ENCODE measurements at places on chromosomes 5 and 9.

DNA sequence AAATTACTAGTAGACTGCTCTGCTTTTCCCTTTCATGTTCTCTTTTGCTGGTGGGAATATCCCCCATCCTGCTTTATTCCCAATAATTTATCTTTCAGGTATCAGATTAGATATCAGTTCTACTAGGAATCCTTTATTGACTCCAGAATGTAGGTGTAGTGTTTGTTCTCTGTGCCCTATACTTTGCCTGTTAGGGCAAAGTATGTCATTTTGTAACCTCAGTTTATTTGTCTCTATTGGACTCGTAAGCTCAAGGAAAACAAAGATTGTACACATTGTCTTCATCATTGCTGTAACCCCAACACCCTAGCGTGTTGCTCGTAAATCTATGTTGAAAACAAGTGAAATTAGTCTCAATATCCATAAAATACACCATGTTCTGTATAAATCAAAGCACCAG, 190.5 kb downstream of the COMMD10 start:
- DNase-seq = no peak

- no peak for DNase-seq
Observed at GRCh38 chr5:149185067-149185466, 43.8 kb downstream of the ABLIM3 start.

DNA sequence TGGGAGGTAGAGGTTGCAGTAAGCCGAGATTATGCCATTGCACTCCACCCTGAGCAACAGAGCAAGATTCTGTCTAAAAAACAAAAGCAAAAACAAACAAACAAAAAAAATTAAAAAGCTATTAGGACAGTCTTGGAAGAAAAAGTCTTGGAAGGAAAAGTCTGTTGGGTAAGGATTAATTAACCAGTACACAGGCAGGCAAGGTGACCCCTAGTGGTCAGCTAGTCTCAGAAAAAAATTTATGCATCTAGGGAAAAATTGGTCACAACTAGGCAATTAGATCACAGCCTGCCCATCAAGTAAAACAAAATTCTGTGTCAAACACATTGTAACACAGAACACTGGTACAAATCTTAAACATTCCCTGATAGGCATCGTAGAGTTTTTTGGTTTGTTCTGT, 6.7 kb upstream of the ANKRD18B start:
- DNase-seq = no peak

DNA sequence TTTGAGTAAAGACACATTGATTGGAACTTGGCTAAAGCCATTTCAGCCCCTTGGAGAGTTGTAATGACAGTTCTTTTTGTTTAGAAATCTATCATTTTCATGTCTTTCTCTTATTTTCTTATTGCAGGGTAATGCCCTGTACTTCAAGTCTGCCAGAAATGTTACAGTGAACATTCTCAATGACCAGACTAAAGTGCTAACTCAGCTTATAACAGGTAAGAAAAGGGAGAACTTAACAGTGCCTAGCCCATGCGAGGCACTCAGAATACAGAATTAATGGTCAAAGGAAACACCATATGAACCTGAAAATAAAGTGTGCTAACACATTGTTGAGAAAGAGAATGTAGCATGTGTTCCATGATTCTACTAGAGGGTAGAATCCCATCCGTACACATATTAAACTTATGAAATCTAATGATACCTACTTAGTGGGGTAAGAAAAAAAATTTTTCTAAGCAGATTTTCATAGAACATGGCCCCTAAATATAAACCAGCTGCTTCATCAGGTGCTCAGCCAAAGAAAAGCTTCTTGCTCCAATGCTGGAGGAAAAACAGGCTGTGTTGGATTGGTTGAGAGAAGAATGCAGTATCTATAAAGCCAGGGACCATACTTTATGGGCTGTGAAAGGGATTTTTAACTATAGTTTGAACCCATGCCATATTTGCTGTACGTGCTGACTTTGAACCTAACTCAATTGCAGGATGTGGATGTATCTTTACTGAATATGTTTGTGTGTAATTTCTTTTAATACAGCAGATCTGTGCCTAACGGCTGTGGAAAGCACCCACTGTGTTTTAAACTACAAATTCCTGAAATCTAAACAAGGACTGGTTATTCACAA, 260.8 kb upstream of the PPP1R2B start:
- no peak for DNase-seq

GRCh38 chr5:91643797-91644196, 260.7 kb upstream of the ARRDC3 start:
- no peak for DNase-seq

DNA sequence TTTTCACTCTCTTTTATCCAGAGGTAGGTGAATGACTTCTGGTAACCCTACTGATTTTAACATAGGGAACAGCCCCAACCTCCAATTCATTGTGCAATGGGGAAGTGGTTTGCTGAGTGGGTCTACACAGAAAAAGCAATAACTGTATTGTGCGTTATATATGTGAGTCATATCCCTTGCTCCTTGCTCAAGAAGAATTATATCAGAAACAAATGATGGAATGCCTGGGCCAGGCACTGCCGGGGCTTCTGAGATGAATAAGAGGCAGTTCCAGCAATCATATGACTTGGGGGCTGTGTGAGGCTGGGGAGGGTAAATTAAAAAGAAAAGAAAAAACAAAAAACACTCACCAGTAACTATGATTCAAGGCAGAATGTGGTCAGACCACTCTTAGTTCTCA, 79.2 kb upstream of the ABCA1 start:
- DNase-seq = no peak

- DNase-seq = no peak
Observed at GRCh38 chr5:14595189-14595588, 13.6 kb downstream of the OTULINL start.

GRCh38 chr5:62260513-62260912, 45.5 kb upstream of the KIF2A start:
- no peak for DNase-seq

DNA sequence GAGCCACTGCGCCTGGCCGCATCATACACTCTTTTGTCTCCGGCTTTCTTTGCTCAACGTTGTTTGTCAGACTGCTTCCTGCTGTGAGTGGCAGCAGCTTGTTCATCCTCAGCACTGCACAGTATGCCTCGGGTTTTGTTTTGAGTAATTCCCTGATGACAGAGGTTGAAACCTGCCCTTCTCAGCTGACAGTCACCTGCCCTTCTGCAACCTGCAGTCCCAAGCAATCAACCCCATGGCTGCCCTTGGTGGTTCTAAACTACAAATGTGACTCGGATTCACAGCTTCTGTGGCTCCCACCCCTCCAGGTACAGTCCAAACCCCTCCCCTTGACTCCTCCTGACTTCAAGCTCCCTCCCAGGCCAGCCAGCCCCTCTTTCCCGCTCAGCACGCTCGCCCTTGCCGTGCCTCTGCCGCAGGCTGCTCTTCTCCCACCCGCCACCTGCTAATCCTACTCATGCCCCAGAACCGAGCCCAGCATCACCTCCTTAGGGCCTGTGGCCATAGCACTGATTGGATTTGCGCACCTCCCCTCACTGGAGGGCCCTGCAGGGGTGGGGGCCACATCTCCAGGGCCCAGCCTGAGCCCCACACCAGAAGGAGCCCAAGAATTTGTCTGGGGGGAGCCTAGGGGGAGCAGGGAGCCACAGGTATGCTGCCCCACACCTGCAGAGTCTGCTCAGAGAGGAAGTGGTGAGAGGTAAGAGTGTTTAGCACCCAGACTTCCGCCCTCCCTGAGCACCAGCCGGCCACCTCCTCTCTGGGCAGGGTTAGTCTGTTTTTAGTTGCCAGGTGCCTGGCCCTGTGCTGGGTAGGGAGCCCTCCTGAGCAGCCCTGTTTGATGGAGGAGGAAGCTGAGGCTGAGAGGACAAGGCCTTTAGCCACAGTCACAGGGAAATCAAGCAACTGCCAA, 10.1 kb downstream of the EEIG1 start:
- peak; percentile 78 for DNase-seq

DNA sequence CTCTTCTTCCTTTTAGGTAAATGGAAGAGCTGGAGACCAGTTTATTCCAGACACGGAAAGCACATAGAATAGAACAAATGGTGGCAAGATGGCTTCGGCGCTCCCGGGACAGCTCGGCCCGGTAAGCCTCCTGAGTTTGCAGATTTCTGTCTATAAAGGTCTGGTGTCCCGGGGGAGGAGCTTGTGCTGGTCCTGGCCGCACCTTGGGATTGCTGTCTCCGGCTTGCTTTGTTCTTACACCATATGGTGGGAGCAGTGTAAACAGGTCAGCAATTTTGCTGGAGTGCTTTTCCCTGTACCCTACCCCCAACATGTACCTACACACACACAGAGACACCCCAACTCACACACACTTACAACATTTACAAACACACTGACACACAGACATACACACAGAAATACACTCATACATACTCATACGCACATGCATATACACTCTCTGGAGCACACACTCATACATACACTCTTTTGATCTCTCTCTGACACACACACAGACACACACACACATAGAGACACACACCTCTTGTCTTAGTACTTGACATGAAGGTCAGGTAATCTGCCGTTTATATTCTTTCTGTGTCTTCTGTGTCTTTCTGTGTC, 42.0 kb downstream of the FRMPD1 start:
- no peak for DNase-seq

DNA sequence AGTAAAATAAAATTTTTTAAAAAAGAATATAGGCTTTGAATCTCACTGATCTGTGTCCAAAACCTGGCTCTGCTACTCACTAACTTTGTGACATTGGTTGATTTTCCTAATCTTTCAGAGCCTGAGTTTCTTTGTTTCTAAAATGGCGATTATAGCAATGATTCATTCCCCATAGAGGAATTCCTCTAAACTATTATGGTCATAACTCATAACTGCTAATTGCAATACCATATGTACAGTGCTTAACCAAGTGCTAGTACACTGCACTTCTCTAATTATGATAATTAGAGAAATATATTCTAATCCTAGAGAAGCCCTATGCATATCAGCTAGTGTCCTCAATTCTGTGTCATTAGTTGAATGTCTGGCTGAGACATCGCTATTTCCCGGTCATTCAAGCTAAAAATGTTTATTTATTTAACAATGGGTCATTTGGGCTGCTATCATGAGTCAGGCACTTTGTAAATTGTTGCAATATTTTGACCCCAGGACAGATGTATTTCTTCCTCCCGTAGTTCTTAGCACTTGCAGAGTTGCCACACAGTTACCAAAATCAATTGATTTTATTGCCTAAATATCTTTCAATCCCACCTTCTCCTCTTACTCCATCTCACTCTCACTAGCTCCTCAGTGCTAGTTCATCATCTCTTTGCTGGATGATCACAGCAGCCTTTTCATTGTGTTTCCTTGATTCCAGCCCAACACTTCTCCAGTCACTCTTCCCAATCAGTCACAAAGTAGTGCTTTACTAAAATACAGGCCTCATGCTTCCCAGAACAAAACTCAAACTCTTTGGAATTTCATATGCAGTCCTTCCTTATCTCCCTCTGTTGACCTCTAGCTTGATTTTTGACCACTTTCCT, 200.9 kb upstream of the PAPPA start:
- DNase-seq = no peak

Measured in activated CD4-positive, alpha-beta T cell treated with anti-CD3 and anti-CD28 coated beads, Interleukin-2, amount 50 U/mL, for 24 hours (primary cell).